ENCODE measurements at places on chromosomes 11 and 22. TPM values are rescaled to one million over a fixed set of nuclear protein-coding genes. Genes with fewer than 3 reads are reported as not detected.

BACE1-AS gene
- 8.5 TPM for total RNA-seq

OR52A1 gene
- total RNA-seq: not detected

PAX6 gene
- not detected for total RNA-seq

KCNE3 gene
- total RNA-seq: 0.19 TPM

ALDH3B2 gene
- not detected for total RNA-seq

SERPING1 gene
- 0.61 TPM for total RNA-seq

GNG3 gene
- not detected for total RNA-seq

- DNase-seq: no peak
Measured at GRCh38 chr11:93526346-93526633, 16.9 kb downstream of the SMCO4 start.

DNA sequence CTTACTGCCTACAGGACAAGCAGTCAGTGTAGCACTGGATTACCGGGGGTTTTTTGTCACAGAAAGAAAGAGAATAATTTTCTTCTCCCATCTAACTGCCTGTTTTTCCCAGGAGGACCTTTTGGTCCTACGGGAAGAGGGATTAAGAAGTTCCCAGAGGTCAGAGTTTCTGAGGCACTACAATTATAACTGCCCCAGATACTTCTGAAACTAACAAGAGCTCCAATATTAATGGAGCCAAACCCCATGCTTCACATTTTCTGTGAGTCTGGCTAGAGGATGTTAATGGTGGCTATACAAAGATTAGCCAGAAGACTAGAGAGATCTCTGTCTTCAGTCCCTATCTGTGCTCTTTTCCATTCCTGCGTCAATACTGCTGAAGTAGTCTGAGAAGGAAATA lies at the start of gene OR56A3:
TSS of gene OR56A3 (plus strand) at position 301 of the 400 bp plus-strand sequence. CDS start 5,096 bp downstream, outside the sequence.
- DNase-seq: no peak

DNA sequence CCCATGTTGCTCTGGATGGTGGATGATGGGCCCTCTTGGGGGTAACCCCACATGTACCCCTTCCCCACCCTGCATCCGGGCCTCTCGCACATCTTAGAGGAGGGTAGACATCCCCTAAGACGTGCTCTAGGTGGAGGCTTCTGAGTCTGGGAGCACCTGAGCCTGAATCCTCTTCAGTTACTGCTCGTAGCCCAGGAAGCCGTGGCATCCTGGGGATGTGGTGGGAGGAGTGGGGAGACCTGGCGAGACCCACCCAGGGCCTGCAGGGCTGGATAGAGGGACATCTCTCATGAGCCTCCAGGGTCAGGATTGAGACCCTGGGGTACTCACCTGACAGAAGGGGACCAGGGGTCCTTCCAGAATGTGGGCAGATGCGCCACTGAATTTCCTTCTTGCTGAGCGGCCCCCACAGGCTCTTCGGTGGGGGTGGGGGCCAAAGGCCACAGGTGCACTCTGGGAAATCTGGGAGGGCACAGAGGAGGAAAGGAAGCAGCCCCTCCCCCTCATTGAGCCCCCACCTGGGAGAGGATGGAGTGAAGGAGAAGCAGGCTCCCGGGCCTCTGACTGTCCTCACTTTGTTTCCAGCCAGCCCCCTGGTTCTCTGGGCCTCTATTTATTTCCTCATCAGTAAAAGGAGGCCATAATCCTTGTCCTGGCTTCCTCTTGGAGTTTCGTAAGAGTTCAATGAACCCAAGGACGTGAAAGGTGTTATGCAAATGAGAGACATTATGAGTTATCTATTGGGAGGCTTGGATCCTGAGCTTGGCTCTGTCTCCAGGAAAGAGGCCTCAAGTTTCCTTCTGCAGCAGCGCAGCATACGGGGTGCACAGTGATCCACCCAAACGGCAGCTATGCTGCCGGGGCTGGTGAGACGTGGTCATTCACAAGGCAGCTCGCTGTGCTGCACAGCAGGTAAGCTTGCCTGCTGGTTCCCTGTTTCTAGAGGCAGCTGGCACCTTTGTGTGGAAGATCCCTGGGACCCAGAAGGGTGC lies 31.2 kb downstream of the KCNJ4 start:
- no peak for DNase-seq

DNA sequence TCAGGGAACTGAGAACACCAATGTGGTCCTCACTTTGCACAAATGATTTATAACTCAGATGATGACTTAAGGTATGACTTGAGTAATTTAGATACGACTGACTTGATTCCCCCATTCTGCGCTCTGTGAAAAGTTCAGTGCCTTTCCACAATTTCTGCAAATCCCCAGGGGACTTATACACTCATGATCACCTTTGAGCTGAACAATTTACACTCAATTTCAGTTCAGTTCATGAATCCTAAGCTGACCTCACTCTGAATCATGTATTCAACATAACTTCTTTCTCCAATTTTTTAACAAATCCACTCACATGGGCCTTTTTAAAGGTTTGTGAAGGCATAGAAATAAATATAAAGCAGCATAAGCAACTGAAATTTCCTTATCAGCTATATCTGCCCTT lies 274.2 kb downstream of the FAM76B start:
- DNase-seq: no peak

DNA sequence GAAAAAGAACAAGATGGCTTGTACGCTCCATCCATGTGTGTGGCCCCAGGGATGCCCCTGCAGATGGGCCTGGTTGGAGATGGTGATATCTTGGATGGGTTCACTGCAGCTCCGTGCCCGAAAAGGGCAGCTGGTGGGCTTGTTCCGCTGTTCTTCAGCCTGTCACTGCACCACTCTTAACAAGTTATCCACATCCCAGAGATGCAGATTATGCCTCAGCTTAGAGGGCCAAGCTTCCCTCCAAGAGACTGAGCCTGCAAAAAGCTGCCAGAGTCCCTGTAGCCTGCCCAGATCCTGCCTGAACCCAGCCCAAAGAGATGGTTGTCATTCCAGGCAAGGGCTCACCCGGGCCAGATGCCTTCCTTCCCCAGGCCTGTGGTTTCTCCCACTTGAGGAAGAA lies 308.0 kb downstream of the OPCML start:
- DNase-seq: no peak

DNA sequence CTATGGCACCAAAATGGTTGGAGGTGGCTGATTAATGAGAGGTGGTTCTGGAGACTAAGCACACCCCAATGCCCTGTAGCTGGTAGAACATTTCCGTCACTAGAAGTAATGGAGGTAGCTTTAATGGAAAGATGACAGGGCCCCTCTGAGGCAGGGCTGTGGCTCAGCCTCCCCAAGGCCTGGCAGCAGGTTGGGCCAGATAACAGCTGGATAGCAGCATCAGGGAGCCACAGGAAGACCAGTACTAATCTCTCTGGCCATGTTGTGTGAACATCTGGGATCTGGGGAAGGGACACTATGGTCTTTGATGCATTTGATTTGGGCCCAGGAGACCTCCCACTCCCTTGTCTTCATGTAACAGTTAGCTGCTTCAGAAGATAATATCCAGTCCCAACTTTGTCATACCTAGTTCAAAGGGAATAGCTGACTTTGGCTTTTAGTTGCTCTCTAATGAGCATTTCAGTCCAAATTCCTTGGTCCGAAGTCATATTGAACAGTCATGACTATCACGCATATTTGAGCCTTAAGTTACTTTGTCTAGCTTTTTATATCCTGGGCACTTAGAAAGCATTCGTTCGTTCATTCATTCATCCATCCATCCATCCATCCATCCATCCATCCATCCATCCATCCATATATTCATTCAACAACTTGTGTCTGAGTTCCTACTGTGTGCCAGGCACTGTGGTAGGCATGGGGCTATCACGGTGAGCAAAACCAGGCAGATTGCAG lies 53.0 kb upstream of the LMO2 start:
- DNase-seq: no peak

DNA sequence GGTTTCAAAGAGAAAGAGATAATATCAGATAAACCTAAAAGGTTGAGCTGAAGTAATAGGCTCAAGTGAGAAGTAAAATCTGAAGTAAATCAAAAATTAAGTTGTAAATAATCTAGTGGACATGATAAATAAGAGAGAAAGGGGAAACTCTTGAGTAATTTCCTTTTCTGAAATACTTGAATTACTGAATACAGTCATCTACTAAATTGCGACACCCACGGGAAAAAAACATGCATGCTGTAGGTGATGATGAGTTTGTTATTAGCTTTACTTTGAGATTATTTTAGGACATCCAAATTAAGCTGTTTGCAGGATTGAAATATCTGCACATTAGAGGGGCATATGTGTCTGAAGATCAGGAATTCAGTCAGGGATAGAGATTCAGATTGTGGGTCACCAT lies 50.0 kb upstream of the CARD18 start:
- no peak for DNase-seq

DNA sequence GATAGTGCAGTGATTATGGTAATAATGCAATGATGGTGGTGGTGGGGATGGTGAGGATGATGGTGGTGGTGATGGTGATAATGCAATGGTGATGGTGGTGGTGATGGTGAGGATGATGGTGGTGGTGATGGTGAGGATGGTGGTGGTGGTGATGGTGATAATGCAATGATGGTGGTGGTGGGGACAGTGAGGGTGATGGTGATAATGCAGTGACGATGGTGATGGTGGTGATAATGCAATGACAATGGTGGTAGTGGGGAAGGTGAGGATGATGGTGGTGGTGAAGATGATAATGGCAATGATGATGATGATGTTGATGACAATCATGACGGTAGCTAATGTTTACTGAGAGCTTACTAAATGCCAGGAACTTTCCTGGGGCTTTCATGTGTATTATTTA lies 79.6 kb upstream of the MYOD1 start:
- DNase-seq: no peak

DNA sequence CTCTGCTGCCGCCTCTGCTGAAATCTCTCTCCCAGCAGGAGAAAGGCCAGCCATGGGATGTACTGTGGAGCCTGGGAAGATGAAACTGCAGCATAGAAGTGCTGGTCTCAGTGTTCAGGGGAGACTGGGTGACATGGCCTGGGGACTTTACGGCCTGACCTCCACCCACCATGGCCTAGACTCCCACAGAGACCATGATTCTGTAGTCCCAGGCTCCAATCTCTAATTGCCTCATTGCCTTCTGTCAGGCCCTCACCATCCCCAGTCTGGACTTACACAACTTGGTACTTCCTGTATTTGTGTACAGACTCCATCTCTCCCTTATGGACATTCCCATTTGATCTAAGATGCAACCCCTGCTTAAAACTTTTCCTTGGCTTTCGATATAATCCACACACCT lies 43.1 kb downstream of the TRAF6 start:
- no peak for DNase-seq

DNA sequence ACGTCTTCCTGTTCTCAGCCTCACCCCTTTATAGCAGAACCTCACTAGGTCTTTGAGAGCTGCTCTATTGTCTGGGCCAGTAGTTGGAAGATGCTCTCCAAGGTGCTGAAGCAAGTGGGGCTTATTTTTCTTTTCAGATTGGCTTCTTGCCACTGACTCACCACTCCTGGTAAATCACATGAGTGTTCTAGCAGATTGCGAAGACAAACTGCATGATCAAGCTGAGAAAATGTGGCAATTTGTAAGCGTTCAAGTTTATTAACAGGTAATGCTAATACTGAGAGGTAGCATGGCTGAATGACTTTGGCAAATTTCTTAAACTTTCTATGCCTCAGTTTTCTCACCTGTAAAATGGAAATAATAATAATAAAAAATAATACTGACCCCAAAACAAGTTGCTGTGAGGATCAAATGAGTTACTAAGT lies 59.2 kb downstream of the CACNG2 start:
- no peak for DNase-seq

DNA sequence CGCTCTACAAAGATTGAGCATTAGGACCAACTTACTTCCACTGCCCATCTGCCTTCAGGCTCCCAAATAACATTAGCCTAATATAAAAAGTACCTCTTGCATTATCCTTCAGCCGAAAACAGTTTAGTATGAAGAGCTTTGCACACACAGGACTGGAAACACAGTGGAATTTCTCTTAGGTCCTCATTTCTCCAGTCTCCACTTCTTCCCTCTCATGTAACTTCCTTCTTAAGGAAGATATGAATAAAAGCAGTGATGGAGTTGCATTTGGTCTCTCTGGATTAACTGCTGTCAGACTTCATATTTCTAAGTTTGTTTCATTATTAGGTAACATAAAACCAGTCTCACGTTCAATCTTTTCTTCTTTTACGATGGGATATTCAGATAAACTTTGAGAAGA lies 5.6 kb upstream of the MPEG1 start:
- no peak for DNase-seq

DNA sequence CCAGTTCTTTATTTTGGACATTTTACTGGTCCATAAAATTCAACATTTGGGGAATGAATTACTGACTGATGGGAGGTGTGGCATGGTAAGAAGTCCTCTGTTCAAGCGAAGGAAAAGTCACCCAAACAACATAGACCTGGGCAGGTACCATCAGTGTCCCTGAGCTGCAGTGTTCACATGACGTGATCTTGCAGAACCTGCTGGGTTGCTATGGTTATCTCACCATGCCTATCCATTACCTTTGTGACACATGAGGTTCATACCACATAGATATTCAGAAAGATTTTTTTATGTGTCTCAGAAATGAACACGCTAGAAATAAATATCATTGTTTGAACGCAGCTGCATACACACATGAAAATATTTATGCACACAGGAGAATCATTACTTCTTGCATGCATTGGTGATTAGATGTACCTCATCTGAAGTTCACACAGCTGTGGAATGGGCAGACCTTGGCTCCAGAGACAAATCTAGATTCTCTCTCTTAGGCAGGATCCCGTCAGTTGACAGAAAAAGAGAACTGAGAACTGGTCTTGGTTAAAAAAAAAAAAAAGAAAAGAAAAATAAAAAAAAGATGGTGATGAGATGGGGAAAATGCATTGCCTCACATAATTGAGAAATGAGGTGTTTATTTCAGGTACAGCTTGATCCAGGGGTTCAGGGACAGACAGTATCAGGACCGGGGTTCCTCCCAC lies 21.4 kb upstream of the RCN1 start:
- no peak for DNase-seq

DNA sequence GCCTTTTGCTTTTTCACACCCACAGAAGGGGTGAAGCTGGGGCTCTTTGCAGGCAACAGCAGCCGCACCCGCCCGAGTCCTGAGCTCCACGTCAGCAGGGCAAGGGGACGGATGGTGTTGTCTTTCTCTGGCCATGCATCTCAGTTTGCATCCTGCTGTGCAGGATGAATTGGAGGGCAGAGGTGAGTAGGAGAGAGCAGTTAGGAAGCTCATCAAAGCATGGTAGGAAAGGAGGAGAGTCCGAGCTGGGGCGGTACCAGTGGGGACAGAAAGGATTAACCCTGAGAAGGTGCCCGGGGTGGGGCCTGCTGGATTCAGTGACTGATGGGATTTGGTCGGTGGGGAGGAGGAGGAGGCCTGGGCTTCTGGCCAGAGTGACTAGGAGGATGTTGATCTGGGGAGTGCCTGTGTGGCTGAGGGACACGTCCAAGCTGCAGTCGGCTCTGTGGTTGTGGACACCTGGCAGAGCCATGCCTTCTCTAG lies 14.6 kb downstream of the FAM83F start:
- DNase-seq: no peak
